DMS153 (cell line): ENCODE measurements at places on chromosomes 5 and 9.

- no peak for DNase-seq
Measured at GRCh38 chr9:77903666-77904285, 127.8 kb downstream of the GNAQ start.

DNA sequence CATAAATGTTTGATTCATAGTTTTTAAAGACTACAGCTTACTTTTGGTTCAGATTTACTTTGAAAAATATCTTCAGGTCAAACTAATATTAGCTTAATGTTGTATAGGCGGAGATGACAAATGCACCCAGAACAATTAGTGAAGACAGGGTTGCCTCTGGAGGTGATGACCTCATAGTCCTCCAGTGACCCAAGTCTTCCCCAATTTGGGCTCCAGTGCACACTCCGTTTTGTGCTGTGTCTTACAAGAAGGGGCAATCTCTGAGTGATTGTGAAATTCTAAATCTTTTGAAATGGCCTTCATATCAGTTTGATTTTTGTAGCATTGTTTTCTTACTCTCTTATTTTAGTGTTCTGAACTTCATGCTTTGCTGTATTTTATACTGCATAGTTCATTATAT lies 57.6 kb downstream of the DENND4C start:
- no peak for DNase-seq

DNA sequence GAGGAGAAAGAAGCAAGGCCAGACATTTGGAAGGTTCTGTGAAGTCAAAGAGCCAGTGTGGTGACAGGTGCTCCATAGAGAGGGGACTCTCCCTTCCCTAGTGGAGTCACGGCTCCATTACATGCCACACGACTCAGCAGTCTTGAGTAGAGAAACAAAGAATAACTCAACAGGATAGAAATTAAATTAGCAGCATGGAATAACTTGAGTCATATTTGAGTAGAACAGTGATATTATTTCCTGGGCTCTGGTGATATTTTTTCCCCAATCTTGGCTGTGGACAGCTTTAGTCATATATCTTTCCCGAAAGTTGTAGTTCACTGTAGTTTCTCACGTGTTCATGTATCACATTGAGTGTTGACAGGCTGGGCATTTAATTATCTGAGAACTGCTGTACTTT lies 149.7 kb upstream of the EFNA5 start:
- DNase-seq = no peak

- no peak for DNase-seq
Measured at GRCh38 chr5:423626-424261, 19.2 kb upstream of the EXOC3 start.

- no peak for DNase-seq
Measured at GRCh38 chr5:169547508-169547907, 36.1 kb upstream of the SPDL1 start.

GRCh38 chr9:92467041-92467440 lies 15.3 kb downstream of the ASPN start:
- no peak for DNase-seq

DNA sequence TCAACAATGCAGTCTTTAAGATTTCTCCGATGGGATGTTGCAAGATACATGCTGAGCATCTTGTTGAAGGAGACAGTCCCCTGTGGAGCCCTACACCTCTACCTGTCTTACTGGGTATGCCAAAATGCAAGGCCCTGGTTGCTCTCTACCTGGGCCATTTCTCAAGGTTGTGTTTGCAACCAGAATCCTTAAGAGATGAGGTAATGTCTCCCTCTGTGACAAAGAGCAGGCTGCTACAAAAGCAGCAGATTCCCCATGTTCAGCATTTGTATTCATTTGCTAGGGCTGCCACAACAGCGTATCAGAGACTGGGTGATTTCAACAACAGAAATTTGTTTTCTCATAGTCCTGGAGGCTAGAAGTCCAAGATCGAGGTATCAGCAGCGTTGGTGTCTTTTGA lies 138.4 kb upstream of the RPS23 start:
- DNase-seq = no peak

- DNase-seq = no peak
Measured at GRCh38 chr5:99004960-99005359, 76.2 kb upstream of the CHD1 start.

DNA sequence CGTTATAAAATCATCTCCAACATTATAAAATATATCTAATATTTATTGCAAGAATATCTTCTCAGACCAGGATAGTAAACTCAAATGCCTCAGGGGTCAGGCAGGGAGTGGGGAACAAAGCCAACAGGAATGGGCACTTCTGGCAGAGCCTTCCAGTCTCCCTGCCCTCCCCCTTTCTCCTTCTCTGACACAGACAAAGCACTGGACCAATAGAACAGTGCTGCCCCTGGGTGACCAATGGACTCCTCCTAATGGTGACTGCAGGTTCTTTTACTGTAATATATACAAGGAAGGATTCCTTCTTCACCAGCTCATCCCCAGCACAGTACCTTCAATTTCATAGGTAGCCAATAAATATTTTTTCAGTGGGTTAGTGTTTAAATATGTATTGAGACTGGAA lies 31.1 kb upstream of the MAMDC2 start:
- DNase-seq = no peak

DNA sequence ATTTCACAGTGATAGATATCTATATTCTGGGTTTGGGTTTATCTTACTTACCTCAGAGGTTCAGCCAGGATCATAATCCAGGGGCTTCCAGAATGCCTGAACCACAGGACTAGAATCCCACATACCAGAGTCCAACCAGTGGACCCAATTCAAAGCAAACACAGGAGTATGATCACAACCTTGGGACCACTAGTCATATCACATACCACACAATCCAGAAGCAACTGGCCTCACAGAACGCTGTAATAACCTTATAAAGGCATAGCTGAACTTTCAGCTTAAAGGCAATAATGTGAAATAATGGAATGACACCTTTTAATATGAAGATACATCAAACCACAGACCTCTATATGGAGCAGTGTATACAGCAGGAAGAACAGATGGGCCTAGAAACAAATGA lies 25.3 kb downstream of the RAPGEF6 start:
- DNase-seq = no peak

DNA sequence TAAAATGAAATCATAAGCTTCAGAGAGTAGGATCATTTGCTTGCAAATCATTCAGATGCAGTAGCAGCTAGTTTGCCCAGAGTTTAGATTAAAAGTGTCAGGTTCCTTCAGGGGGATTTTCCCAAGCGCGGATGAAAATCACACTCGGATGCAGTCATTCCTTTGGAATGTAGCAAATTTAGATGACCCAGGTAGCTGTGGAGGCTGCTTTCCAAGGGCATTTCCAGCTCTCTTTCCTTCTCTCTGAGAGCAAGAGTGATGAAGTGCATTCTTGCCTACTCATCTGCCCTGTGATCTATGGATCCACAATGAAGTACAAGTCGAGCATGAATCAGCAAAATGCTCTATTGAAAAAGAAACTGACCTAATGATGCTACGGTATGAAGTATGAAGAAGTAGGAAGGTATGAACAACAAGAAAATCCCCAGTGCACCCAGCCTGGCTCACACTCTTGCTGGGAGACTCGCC lies 200.2 kb downstream of the PLK2 start:
- no peak for DNase-seq

DNA sequence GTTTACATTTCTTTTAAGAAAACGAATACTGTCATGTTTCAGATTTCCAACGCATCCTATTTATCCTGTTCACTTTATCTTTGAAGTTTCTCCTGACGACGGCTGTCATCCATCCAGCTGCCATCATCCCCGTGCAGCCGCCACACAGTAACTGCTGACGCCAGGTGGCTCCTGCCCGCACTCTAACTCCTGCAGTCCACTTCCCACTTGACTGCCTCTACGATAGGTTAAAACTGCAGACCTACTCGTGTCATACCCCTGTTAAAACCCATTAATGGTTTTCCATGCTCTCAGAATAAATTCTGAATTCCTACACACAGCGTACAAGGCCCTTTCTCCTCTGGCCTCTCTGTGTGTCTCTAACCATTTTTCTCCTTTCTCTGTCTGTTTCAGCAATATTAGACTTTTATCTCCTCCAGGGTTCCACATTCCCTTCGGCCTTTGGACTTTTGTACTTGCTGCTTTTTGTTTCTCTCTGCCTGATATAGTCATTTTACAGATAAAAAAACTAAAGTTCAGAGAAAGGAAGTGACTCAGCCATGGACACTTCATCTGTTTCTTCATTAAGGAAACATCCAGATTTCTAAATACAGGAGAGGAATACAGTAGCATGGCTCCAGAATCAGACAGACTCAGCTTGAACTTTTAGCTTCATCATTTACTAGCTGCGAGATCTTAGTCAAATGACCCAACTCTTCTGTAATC lies 84.9 kb downstream of the ADAMTS12 start:
- peak; percentile 9 for DNase-seq

- no peak for DNase-seq
Measured at GRCh38 chr5:172591636-172592035, 49.4 kb upstream of the NEURL1B start.

DNA sequence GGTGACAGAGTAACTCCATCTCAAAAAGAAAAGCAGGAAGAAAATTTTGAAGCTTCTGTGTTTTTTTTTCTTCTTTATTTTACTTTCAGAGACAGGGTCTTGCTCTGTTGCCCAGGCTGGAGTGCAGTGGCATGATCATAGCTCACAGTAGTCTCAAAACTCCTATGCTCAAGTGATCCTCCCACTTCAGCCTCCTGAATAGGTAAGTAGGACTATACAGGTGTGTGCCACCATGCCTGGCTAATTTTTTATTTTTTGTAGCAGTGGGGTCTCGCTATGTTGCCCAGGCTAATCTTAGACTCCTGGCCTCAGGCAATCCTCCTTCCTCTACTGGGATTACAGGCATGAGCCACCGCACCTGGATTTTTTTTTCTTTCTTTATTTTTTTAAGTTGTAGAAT lies 10.1 kb upstream of the C5orf24 start:
- no peak for DNase-seq

GRCh38 chr5:134446938-134447337 lies 35.3 kb upstream of the CDKN2AIPNL start:
- no peak for DNase-seq

DNA sequence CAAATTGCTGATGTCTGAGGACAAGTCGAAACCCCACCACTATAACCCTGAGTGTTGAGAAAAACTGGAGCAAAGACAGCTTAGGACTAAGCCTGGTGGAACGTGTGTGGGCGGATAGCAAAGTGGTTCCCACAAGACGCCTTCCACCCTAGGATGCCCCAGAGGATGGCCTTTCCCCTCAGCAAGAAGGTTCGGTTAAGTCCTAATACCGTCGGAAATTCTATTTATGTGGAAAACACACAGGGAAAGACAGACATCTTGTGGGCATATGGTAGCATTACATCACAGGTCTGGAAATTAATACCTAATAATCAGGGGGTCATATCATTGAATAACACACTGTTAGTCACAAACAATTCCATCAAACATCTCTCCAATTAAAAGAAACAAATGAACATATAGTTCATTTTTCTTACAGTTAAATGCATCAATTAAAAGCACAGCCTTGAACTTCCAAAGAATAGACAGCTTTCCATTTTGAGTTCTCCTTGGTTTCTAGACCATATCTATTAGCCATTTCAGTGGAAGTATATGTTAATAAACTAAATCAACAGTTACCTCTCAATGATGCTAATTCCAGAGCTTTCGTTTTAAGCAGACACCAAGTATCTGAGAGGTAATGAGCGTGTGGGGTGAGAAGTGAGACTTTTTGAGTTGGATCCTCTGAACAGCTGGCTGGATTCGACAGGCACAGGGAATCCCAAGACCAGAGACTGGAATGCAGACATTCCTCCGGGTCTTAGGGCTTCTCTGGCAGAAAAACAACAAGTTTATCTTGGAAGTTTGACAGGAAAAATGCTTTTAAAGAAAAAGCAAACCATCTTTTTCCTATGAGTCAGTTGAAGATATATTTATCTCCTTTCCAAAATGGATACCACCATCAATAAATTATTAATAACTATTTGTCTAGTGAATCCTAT lies 2.9 kb upstream of the ICE1 start:
- peak; percentile 74 for DNase-seq

DNA sequence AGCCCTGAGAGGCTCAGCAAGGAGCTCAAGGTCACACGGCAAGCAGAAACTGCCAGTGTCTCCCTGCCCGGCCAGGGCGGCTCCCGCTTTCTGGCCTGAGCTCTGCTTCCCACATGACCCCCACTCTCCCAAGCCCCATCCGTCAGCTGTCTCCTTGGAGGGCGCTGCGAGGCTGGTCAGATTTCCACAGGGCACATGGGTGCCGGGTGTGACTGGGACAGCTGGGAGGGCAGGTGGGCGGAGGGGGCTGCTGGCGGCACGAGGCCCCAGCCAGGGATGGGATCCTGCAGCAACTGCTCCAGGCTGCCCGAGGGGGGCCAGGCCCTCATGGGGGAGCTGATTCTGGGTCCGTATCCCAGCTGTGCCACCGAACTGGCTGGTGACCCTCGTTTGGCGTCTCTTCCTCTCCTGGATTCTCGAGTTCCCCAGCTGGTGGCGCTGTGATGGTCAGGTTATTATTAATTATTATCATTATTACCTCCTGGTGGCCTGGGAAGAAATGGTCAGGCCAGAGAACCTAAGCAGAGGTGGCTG lies 12.9 kb upstream of the WDR38 start:
- no peak for DNase-seq

- peak; percentile 9 for DNase-seq
Measured at GRCh38 chr5:115634343-115635132, 8.7 kb upstream of the TMED7 start.

- no peak for DNase-seq
Measured at GRCh38 chr9:71602652-71603051, 165.7 kb downstream of the CEMIP2 start.

GRCh38 chr5:32076699-32077695 lies 97.1 kb downstream of the GOLPH3 start:
- DNase-seq = no peak

GRCh38 chr5:176176231-176176630 lies 62.0 kb upstream of the SIMC1 start:
- no peak for DNase-seq

- no peak for DNase-seq
Measured at GRCh38 chr5:172733974-172734346, 37.0 kb downstream of the DUSP1 start.

DNA sequence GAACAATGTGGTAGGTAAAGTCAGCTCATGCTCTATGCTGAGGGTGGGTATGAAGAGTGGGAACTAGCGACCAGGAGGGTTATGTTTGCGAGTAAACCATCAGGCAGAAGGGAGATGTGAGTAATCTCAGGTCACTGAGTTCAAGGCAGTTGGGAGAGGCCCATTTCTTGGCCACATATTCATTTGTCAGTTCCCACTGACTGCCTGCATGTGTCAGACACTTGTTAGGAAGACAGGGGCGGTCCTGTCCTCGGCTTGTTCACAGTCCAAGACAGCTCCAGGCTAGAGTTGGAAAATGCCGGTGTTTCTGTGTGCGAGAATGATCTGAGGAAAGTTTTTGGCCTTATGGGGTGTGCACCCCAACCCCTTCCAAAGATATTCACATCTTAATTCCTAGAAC lies 48.6 kb upstream of the GDNF start:
- DNase-seq = no peak

GRCh38 chr5:15763754-15764153 lies 263.8 kb downstream of the FBXL7 start:
- no peak for DNase-seq

DNA sequence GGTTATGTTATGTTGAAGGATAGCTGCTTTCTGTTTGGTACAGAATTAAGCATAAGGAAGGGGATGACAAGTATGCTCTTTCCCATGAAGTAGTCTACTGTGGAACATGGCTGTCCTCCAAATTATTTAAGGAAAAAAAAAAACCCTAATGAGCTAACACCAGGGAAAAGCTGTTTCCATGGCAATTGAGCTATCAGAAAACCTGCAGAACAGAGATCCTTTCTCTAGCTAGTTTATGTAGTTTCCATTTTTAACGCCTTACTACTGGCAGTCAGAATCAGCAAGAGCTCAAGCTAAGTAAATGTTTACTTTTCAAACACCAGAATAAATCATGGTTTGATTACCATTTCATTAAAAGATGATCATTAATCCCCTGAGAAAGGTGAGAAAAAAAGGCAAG lies 287.4 kb upstream of the TARS1 start:
- DNase-seq = no peak
